ENCODE measurements at places on chromosomes 5 and 9.

DNA sequence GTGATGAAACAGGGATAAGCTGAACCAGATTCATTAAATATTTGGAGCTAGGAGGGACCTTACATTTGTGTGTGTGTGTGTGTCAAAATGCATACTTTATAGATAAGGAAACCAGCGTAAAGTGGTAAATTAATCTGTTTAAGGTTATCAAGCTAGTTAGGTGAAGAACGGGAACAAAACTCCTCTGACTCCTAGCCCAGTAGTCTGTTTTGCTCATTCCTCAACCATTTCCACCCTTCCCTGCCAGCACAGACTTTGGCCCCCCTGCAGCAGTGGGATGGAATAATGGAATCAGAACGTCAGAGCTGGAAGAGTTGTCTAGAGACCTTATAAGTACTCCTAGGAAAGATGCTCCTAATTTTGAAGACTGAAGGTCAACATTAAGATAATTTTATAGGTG, 6.5 kb downstream of the AGXT2 start:
- no peak for DNase-seq

DNA sequence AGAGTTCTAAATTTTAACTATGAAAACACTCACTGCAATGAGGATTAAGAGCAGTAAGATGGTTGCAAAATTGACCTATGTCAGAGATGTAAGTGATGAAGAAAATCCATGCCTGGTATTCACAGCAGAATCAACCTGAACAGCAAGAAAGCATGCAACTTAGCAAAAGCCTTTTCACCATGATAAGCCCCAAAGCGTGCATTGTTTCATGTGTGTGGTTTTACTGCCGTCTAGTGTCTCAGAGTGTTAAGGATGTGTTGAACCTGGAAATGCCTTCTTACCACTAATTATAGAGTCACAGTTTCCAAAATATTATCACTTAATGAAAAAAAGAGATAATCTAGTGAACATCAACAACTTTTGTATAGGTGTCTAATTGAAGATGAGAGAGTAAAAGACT, 415.2 kb upstream of the TRPC7 start:
- DNase-seq = no peak

DNA sequence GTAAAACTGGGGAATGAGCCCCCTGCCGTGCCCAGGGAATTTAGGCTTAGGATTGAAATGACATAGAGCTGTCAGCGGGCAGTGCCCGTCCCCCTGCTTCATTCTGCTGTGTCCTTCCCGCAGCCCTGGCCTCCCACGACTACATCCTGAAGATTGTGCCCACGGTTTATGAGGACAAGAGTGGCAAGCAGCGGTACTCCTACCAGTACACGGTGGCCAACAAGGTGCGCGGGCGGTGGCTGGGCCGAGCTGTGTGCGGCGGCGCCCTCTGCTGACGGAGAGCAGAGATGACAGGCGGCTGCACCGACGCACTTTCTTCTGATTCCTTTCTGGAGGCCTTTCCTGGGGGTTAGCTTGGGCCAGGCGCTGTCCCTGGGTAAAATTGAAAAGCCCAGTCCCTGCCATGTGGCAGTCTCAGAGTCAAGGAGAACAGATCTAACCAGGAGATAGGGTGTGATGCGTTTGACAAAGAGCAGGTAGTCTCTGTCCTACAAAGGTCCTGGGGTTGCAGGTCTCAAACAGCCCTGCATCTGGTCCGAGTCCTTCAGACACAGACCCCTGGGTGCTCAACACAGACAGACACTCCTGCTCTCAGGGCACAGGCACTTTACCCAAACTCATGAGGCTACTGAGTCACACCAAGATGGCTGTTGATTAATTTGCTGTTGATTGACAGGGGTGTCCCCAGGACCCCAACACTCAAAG, 26.8 kb upstream of the RPL26L1 start:
- peak; percentile 55 for DNase-seq

- DNase-seq = no peak
These were observed 122.0 kb downstream of the GDNF start for GRCh38 chr5:37717613-37718431.

DNA sequence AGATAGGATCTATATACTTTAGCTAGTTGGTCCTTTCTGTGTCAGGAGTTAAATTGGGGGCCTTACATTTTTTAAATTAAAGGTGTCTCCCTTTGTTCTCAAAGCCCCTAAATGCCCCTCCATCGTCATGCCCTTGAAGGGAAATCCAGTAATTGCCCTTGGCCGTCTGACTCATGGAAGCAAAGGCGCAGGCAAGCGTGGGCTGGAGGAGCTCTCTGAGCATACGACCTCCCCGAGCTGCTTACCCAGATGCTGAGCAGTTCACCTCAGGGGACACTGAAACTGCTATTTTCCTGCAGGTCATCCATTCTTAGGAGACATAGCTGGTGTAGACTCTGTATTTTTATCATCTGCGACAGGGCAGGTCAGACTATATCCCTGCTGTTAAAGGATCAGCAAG, 23.0 kb downstream of the PCSK1 start:
- no peak for DNase-seq

DNA sequence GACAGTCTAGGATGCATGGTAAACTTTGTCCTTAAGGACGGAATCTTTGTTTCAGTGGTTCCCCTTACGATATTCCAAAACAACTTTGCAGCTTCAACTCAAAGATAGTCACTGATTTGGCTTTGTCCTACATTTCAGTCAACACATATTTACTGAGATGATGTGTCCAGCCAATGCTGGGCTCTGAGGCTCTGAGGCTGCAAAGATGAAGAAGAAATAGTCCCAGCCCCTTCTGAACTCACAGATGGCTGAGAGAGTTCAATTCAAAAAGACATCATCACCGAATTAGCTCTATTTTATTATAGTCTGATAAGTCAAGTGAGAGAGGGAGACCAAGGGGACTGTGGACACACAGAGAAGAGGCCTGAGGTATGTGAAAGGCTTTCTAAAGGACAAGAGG, 544.0 kb downstream of the ACTL7B start:
- no peak for DNase-seq

DNA sequence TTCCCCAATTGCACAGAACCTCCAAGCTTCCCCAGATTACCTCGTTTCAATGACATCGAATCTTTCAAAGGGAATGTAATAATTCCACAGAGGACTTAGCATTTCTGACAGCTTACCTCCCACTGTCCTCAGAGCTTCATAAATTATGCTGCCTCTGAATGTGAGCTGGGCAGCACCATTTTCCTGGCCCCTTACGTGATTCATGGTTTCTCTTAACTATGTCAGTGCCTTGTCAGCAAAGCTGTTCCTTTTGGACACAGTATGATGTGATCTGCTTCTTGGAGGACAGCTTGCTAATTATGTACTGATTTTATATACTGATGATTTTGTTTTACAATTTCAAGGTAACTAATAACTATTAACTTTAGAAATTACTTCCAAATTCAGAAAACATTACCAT, 27.7 kb upstream of the SSBP2 start:
- peak; percentile 16 for DNase-seq

DNA sequence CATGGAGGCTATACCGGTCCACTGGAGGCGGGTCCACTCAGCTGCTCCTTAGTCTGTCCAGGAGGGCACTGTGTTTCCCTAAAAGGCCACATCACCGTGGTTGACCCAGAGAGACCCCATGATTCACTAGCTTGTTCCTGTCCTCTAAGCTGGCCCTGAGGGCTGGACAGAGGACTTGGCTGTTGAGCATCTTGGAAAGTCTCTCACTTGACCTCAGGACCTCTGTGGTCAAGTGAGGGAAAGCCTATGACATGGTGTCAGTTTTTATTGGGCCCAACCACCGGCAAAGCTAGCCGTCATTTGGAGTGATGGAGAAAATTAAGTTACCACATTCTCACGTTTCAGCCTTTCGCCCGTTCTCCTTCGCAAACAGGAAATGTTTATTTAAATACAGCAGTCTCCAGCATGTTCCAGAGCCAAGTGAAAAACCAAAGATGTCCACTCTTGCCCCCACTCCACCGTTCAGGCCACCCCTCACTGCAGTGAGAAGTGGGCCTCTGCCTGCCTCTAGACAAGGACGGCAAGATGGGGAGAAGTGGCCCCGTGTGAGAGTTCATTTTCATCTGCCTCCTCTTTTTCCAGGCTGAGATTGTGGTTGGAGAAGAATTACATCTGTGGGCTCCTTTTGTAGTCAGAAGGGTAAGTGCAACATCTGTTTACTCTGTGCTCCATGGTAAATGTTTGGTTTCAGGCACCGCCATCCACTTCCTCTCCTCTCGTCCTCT, 4.4 kb downstream of the SLIT3 start:
- no peak for DNase-seq

DNA sequence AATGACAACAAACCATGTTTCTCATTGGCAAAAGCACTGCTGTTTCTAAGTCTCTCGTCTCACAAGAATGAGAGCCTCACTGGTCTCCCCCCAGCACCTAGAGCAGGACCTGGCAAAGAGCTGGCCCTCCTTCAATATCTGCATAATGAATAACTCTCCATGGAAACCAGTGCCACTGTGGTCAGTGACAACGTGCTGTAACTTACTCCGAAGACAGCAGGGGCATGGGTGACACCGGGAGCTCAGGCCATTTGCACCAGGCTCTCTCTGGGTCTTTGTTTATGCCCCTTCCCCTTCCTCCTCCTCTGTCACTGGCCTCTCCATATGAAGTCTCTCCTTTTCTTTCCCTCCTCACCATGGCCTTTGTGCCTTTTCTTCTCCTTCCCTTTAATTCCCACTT, 33.3 kb downstream of the TAS2R1 start:
- DNase-seq = no peak

DNA sequence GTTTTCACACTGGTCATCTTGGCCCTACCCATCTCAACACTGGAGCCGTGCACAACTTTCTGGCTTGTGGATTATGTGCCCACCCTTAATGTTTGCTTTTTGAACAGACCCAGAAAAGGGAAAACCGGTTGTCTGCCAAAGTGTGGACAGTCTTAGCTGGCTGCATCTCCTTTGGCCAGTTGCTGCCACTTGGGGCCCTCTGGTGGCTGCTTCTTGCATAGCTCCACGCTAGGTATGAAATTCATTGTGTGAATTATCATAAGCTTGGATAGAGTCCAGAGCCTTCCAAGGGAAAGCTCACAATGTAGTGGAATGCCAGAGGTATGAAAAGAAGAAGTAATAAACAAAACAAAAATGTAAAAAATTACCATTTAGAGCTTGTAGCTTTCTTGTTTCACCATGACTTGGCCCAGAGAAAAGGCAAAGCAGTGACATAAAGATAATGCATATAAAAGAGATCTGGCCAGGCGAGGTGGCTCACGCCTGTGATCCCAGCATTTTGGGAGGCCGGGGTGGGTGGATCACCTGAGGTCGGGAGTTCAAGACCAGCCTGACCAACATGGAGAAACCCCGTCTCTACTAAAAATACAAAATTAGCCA, 12.5 kb upstream of the SLC36A3 start:
- DNase-seq = no peak

- peak; percentile 41 for DNase-seq
These were observed 6.9 kb upstream of the EMB start for GRCh38 chr5:50447941-50448340.

GRCh38 chr9:17744786-17745185, 165.9 kb downstream of the SH3GL2 start:
- no peak for DNase-seq

- DNase-seq = no peak
These were observed 82.6 kb upstream of the FST start for GRCh38 chr5:53397845-53398244.

GRCh38 chr5:178711572-178711971, 18.9 kb downstream of the ZNF354A start:
- DNase-seq = no peak

- peak; percentile 2 for DNase-seq
These were observed 41.6 kb downstream of the KIAA1191 start for GRCh38 chr5:176319827-176320554.

- DNase-seq = no peak
These were observed 8.5 kb downstream of the TNC start for GRCh38 chr9:115109486-115109885.

DNA sequence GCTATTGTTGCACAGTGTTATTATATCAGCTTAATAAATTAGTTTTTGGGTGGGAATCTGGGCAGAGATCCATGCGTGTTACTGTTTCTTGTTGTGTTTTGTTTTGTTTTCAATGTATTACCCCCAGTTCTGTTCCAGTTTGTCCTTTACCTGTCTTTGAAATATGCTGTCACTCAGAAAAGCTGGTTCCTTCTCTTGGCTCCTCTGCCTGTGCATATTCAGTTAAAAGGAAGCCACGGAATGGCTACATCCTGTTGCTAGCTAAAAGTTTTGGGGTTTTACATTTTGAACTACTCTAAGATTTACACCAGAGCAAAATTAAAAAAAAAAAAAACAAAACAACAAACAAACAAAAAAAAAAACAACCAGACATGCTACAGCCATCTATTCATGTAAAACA, 374.9 kb upstream of the RORB start:
- no peak for DNase-seq

DNA sequence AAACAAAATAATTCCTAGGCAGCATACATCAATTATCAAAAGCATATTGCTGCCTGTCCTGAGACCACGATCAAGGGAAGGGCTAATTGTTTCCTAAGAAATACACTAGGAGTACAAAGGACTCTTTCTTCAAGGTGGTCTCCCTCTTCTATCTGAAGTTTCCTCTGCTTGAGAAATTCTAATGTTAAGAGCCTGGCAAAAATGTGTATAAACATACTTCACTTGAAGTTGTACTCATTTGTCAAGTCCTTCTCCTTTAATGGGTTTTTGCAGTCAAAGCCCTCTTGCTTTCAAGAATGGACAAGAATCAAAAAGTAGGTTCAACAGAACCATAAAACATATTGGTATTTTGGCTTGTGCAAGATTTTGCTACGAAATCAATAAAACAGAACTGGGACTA, 31.1 kb downstream of the UBTD2 start:
- no peak for DNase-seq

DNA sequence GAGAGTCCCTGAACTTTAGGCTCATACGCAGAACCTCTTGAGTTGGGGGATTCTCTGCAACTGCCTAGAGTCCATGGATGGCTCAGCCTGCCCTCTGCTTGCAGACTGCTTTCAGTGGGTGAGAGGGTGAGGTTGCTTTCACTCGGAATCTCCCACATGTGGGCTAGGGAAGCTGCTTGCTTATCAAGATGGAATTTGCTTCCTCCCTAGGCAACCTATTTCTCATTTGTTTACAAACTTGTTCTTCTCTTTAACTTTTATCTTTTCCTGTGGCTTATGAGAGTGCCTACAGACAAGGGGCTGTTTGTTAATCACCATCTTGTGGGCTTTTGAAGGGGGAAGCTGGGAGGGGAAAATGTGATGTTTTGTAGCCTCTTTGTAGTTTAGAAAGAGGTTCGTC, 10.0 kb downstream of the TLE4 start:
- peak; percentile 68 for DNase-seq

- no peak for DNase-seq
These were observed 118.8 kb downstream of the SLC12A2 start for GRCh38 chr5:128202320-128202719.

DNA sequence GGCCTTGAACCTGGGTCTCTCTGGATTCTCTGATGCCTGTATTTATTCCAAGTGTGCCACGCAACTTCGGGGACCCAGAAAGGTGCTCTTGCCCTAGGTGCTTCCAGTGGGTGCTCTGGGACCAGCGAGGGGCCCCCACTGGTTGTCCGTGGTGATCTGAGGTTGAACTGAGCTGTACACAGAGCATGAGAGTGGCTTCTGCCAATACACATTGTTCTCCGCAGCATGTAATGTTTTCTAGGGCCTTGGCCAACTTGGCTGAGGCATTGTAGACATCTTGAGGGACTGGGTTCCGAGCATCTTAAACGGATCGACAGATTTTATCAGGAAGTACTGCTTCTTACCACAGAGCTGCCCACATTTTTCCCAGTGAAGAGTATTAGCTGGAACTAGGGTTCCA, 117.9 kb downstream of the MTX3 start:
- no peak for DNase-seq

GRCh38 chr5:130651440-130651839, 513.6 kb downstream of the HINT1 start:
- no peak for DNase-seq

- DNase-seq = peak; percentile 86
These were observed 31.6 kb downstream of the TNPO1 start for GRCh38 chr5:72847989-72848473.
